CD8-positive, alpha-beta memory T cell (primary cell): ENCODE measurements at places on chromosomes 13 and 19.

DNA sequence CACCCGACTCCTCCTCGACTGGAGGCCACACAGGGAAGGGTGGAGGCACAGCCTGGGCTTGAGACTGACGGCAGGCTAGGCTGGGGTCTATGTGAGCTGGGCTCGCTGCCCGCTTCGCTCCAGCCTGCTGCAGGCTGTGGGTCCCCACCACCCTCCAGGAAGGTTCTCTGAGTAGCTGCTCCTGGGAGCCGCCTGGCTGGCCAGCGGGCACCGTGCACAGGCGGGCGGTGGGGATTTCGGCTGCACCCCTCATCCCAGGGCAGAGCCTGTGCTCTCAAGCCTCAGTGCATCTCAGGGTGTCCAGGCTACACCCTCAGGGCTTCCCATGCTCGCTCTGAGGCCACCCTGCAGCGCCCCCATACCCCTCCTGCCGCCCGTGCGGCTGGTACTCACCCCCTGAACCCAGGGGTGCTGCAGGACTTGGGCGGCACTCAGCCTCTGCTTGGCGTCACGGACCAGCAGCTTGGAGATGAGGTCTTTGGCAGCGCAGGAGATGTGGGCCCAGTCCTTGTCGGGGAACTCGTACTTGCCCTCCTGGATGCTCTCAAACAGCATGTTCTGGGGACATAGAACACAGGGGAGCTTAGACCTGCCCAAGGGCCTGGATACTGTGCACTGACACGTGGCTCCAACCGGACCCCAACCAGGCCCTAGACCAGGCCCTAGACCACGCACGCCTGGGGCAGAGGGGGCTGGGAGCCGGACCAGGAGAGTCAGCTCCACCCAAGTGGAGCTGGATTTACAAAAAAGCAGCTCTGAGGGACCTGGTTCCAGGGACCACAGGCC, 10.2 kb downstream of the MKNK2 start:
- no peak for DNase-seq

DNA sequence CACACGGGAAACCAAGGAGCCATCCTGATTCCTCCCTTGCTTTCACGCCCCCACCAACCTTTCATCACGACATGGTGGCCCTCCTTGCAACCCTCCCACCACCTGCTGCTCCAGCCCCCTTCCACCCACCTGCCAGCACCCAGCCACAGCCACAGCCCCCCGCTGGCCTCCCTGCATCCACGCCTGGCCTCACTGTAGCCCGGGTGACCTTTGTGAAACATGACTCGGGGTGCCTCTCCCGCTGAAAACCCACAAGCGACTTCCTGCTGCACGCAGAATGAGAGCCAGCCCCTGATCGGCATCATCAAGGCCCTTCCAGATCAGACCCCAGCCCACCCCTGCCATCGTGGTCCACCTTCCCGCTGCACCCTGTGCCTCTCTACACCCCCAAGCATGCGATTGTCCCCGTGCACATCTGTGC, 14.9 kb downstream of the POP4 start:
- no peak for DNase-seq

DNA sequence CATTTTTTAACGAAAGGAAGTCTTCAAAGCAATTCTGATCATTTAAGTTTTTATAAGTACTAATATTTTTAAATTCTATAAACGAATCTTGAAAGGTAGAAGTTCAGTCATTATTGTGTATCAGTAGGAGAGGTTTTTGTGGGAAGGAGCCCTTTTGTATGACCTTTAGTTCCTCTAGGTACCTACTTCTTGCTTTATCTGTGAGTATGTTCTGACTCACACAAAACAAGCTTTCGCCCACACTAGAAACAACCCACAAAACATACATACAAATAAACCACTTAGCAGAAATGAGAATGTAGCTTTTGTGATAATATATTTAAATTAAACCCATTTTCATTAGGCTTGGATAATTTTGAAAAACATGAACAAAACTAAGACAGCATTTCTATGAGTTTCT, 27.8 kb downstream of the ERCC5 start:
- DNase-seq: no peak

GRCh38 chr19:10316229-10317044, 622 bp upstream of the FDX2 start:
- DNase-seq: no peak

DNA sequence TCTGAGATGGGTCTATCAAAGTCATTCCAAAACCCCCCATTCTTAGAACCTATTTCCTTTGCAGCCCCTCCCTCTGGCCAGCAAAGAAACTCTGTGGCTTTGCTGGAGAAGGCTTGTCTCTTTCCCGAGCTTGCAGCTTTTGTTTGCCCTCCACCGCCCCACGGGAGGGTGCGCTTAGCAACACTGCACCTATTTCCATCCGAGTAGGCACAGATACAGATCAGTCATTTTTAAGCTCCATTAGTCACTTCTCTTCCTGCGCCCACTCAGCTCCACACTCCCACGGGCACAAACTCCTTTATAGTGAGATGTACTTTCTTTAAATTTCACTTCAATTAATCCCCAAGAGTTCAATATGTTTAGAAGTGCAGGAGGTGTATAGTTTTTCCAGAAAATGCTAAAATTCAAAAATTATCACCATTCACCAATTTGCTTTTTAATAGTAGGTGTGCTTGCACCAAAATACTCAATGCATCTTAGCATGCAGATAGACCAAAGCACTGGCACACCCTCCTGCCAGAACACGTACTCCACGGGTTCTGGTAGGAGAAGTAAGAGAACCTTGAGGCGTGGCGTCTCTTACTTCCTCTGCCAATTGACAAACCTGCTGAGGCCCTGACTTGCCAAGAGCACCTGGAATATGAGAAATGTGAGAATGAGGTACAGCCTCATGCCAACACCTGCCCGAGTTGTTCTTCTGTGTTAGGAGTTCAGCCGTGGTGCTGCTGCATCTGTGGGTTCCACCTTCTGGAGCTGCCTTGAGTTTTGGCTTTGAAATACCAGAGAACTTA, 183.7 kb downstream of the TEX29 start:
- DNase-seq: no peak

- DNase-seq: no peak
Observed at GRCh38 chr13:112832811-112833210, 136.2 kb upstream of the MCF2L start.

DNA sequence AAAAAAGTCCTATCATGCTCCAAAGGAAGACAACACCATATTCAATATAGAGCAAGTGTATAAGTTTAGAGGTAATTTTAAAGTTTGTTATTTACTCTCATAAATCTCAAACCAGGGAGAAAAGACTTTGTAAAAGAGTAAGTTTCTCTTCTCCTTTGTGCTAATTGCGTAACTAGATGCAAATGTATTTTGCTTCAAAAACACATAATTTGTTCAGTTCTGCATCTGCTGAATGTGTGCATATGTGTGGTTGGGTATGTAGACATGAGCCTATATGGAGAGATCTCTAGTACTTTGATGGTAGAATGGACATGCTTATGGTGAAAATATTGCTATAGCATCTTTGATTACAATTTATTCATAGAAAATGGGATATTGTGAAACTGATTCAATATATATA, 17.8 kb upstream of the MIR17HG start:
- no peak for DNase-seq

DNA sequence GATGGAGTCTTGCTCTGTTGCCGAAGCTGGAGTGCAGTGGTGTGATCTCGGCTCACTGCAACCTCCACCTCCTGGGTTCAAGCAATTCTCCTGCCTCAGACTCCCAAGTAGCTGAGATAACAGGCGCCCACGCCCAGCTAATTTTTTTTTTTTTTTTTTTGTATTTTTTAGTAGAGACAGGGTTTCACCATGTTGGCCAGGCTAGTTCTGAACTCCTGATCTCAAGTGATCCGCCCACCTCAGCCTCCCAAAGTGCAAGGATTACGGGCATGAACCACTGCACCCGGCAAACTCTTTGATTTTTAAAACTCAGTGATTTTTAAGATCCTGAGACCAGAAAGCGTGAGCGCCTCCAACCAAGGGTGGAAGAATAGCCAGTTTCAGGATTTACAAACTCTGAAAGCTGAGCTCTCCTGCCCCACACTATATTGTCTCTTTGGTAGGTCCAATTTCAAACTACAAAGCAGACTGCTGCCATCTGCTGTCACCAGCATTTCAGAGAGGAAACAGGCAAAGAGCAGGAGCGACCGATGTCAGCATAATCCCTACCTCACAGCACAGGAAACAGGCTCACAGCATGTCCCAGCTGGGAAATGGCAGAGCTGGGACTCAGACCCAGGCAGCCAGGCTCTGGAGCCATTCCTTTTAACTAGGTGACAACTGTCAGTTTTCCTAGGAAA, 9.2 kb downstream of the NOSIP start:
- DNase-seq: no peak

- DNase-seq: no peak
Observed at GRCh38 chr19:2290441-2291184, 8.6 kb upstream of the PEAK3 start.

DNA sequence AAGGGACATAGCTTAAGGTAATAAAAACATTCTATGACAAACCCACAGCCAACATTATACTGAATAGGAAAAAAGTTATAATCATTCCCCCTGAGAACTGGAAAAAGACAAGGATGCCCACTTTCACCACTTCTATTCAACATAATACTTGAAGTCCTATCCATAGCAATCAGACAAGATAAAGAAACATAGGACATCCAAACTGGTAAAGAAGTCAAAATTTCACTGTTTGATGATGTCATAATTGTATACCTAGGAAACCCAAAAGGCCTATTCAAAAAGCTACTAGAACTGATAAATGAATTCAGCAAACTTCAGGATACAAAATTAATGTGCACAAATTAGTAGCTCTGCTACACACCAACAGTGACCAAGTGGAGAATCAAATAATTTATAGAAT, 1590.0 kb upstream of the PCDH20 start:
- DNase-seq: no peak

DNA sequence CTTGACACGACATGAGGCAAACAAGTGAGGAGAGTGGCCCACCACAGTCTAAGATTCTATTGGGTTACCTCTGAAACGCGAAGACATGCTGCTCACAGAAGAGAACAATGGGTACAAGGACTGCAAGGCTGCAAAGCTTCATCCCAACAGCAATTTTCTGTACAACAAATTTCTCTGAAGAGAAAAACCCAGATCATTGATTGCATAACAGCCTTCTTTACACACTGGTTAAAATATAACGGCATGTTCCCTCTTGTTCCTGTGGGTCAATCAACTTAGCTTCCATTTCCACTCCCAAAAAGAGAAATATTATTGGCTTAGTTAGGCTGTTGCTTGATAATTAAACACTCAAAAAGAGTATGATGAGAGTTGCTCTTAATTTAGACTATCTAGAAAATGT, at the start of gene CPB2:
TSS of gene CPB2 (minus strand) at position 166 of the 400 bp plus-strand sequence. CDS start at position 142, 24 bp downstream.
- no peak for DNase-seq

GRCh38 chr13:91586609-91587008, 188.2 kb downstream of the GPC5 start:
- no peak for DNase-seq
